ENCODE measurements at places on chromosomes 7 and 10.
A peak's percentile ranks its signal among the peaks of the same experiment; 100 is the strongest.

- DNase-seq, result peak; percentile 47
Measured at GRCh38 chr7:151244196-151244840, 4.2 kb downstream of the SMARCD3 start.

DNA sequence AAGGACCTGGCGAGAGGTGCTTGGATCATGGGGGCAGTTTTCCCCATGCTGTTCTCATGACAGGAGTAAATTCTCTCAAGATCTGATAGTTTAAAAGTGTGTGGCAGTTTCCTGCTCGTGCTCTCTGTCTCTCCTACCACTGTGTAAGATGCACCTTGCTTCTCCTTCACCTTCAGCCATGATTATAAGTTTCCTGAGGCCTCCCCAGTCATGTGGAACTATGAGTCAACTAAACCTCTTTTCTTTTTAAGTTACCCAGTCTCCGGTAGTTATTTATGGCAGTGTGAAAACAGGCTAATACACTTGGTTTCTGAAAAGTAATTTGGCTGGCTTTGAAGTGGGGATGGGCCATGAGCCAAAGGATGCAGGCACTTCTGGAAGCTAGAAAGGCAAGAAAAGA, 268.0 kb upstream of the KAT6B start:
- no peak for DNase-seq

GRCh38 chr7:70630818-70631457, 501.0 kb upstream of the GALNT17 start:
- DNase-seq, result no peak

DNA sequence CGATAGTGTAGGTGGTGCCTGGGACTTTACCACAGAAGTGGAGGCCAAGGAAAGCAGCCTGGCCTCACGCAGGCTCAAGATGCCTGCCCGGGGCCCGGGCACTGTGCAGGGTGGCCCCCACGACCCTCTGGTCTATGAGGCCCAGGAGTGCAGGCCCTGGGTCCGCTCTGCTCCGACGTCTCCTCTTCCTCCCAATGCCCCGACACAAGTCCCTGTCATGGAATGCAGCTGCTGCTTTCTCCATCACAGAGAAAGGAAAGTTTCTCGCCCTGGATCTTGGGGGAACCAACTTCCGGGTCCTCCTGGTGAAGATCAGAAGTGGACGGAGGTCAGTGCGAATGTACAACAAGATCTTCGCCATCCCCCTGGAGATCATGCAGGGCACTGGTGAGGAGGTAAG, 28.3 kb upstream of the HK1 start:
- no peak for DNase-seq

DNA sequence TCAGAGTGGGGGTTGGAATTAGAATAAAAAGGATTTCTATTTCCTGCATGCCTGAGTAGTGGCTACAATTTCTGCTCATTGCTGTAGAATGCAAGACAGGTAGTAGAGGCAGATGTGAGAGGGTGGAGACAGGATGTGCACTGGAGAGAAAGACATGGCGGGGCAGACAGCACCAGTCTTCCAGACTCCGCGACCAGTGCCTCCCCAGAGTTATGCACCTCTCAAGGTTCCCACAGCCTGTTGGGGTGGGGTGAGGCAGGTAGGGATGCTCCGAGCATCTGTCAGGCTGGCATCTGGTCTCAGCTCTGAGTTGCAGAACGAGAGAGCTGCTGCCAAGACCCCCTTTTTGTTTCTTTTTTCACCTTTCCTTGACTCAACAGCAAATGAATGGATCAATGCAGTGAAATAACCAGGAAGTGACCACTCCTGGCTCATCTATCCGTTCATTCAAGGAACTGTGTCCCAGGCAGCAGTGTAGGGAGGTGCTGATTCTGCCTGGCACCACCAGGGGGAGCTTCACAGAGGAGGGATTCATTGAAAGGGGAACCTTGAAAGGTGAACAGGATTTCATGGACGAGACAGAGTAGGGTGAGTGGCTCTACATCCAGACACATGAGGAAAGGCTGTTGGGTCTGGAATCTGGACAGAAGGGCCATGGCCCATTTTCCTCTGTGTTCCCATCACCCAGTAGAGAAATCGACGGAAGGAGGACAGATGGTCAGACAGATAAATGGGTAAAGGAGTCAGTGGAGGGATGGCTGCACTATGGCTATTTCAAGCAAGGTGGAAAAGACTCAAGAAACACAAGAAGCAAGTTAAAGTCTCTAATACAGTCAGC, 17.2 kb upstream of the SLC18A3 start:
- DNase-seq, result peak; percentile 34

GRCh38 chr10:114427124-114427852, 23.0 kb upstream of the AFAP1L2 start:
- no peak for DNase-seq

GRCh38 chr7:45980181-45980905, 59.3 kb upstream of the IGFBP3 start:
- DNase-seq, result no peak

DNA sequence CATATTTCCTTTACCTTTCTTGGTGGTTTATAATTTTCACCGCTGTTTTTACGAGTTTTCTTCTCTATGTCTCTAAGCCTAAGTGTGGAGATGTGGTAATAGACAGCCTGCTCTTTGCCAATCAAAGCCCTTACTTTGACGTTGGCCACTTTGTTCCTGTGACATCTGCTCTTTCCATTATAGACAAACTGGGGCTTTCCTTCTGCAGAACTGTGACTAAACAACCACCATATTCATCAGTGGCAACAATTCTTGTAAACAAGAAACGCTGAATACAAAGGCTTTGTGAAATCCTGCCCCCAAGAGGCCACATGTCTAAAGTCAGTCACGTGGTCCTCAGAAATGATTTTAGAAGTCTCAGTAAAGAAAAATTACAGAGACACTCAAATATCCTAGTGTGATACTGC, 59.6 kb upstream of the CAPZA2 start:
- no peak for DNase-seq

DNA sequence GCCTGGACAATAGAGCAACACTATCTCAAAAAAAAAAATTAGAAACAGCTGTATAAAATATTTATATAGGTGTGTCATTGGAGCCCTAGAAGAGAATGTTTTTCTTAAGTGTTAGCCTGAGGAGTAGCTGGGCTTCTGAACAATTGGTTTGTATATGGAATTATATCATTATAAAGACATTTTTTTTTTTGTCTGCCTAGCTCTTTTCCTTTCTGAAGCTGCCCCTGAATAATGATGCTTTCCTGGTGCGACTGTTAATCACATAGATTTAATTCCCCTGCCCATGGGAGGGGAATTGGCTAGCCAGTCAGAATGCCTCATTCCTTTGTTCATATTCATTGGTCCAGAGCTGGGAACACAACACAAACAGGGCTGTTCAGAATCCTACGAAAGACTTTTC, 13.9 kb upstream of the ABCC2 start:
- DNase-seq, result no peak

DNA sequence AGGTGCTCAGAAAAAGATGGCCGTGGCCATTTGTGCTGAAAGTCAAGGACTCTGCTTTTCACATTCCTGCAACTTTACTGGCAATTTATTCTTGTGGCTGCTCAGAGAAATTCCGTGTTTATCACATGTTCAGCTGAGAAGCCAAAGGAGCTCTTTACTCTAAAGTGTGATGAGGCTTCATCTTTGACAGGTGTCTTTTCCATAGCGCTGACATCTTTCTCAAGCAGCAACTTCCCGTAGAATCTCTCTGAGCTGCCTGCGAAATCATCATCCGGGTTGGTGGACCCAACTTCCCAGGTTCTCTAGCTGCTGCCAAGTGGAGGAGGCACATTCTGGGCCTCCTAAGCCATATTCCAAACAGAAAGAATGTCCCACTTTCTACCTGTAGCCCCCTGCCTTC, 16.9 kb upstream of the NPS start:
- no peak for DNase-seq

DNA sequence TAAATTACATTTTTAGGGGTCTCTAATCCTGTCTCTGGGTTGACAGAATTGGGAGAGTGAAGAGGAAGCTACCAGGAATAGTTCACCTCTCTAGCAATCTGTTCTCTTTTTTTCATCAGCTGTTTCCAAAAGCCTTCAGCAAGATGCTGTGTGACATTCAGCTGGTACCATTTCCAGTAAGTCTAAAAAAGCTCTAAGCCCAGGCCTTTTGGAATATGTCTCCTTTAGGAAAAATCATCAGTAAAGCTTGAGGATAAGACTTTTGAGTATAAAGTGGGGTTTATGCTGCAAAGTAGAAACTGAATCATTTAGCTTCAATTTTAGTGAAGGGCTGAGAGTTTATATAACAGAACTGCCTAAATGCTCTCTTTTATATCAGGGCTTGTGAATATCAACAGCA, 81.5 kb downstream of the CCNY start:
- DNase-seq, result no peak

DNA sequence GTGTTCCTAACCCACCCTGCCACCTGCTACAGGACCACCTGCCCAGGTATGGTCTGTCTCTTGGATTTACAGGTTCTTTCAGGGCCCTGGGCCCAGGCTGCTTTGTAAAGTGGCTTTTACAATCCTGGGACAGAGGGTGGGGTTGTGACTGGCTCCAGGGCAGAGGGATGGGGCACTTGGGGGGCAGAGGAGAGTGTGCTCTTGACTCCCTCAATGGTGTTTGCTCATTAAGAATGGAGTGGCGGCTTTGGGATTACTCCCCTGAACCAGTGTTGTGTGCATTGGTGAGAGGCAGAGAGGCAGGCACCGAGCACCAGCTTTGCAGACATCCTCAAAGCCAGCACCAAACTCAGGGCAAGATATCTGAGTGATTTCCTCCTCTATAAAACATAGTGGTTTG, 43.5 kb downstream of the VWA2 start:
- DNase-seq, result no peak

- no peak for DNase-seq
Measured at GRCh38 chr10:124362568-124362967, 56.2 kb downstream of the OAT start.

DNA sequence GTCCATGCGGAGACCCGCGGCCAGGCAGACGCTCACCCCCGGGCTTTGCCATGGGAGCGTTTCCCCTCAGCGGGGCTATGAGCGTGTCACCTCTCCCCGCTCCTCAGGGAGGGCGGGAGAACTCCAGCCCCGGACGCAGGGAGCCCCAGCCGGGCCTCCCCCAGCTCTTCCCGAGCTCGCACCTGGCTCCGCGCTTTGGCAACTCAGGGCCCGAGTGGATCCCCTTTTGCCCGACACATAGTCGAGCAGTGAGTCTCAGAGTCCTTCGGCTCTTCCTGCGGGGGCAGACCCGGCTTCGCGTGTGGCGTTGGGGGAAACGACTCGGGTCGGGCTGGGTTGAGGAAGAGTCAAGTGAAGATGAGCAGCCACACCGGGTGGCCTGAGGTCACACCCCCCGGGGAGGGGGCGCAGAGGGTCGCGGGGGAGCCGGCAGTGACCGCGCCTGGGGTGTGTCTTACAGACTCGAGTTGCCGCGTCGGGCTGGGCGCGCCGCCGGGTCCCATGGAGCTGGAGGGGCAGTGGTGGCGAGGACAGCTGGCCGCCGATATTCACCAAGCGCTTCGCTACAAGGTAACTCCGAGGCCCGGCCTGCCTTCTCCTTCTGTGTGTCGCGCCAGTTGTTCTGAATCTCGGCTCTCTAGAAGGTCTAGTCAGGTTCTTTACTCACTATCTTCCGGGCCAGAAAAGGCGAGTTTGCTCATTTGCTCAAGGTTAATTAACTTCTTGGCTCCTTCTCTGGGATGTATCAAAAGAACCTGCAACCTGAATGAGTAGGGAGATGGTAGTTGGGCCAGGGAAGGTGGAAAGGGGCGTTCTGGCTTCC, 721 bp downstream of the CCNJ start:
- DNase-seq, result peak; percentile 47

GRCh38 chr10:106618646-106619045, 545.9 kb downstream of the SORCS1 start:
- no peak for DNase-seq

DNA sequence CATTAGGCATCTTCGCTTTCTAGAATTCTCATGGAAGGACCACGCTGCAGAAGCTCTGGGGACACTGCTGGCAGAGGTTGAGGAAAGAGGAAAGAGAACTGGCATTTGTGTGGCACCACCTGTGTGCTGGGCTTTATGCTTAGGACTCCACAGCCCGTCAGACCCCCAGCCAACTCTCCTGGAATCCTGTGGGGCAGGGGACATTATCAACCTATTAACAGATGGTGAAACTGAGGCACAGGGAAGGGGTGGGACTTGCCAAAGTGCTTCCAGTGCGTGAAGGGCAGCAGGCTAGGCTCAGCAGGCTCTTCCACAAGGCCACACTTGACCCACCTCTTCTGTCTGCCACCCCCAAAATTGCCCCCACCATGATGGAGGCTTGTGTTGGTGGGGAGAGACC, 46.8 kb downstream of the ZCCHC24 start:
- no peak for DNase-seq

GRCh38 chr7:133633055-133633454, 380.2 kb downstream of the EXOC4 start:
- no peak for DNase-seq

DNA sequence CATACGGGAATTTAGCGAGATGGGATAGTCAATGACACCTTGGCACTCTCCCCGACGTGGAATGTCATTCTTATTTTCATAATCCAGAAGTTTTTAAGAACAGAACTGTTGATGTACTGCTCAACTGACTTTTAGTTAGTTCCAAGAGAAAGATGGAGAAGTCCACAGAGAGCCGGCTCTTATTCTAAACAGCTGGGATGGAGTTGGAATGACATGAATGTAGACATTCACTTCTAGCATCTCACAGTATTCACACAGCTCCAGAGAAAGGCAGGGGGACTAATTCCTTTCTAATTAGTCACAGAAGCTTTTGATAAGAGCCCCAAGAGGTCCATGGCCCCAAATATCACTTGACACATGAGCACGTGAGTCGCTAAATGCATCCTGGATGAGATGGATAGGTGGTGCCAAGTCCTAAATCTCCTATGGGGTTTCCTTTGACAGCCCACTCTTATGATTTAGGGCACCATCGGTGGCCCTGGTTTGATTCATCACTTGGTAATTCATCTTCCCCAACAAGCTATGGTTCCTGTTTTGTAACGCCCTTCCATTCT, 420.3 kb upstream of the AUTS2 start:
- no peak for DNase-seq

DNA sequence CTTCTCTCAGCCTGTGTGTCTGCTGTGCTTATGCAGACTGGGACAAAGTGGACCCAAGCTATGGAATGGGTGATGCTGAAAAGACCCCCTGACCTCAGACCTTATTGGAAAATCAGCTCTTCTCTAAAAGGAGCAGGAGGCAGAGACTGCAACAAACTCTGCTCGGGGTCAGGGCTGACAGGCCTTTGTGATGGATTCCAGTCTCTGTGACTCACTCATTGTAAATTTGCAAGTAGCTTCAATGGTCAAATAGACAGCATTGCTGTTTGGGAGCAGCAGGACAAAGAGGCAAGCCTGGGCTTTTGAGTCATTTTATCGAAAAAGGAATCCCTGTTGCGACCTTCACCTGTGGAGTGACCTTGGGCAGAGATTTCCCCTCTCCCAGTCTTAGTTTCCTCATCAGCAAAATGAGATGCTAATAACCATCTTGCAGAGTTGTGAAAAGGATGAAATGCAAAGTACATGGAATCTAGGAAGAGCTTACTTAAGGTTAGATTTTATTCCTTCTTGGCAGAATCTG, 26.1 kb upstream of the GPR26 start:
- no peak for DNase-seq

GRCh38 chr7:139033346-139034114, 2.3 kb downstream of the ZC3HAV1L start:
- DNase-seq, result no peak

Data from activated CD4-positive, alpha-beta T cell treated with anti-CD3 and anti-CD28 coated beads, Interleukin-2, amount 50 U/mL, for 4 hours (primary cell).